Heart left ventricle (tissue), 16 donors: ENCODE measurements at places on chromosomes 3 and 15.

- no peak for DNase-seq
Observed at GRCh38 chr15:74631408-74631807, 15.8 kb downstream of the CLK3 start.

- no peak for DNase-seq
Observed at GRCh38 chr3:150602426-150603152, 532 bp upstream of the SELENOT start.

DNA sequence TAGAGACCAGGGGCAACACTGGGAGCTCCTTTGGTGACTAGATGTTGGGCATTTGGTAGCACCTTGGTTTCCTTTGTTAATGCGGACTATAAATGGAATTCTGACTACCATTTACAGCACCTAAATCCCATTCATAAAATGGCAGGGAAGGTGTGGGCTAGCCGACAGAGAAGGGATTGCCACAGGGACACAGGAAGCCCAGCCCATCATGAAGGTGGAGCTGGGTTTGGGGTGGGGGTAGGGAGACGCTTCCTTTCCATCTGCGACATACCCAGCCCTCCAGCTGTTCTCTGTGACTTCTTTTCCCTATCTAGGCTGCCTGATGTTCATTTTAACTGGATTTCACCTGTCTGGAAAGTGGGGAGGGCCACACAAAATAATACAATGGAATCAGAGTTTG, 21.0 kb downstream of the ABHD2 start:
- no peak for DNase-seq

- DNase-seq, result no peak
Observed at GRCh38 chr3:44050101-44050500, 191.6 kb upstream of the TOPAZ1 start.

- DNase-seq, result peak; percentile 93
Observed at GRCh38 chr3:194486540-194487288, at the start of gene ATP13A3. Gene ATP13A3, minus strand, starts transcription at chr3:194487002. Its CDS starts 24,812 bp downstream, at chr3:194462190.

GRCh38 chr3:56491566-56491965, 23.3 kb upstream of the ERC2 start:
- DNase-seq, result no peak

GRCh38 chr3:144754076-144754783, 782.6 kb downstream of the DIPK2A start:
- no peak for DNase-seq

GRCh38 chr3:123374016-123374415, 74.9 kb downstream of the ADCY5 start:
- no peak for DNase-seq

DNA sequence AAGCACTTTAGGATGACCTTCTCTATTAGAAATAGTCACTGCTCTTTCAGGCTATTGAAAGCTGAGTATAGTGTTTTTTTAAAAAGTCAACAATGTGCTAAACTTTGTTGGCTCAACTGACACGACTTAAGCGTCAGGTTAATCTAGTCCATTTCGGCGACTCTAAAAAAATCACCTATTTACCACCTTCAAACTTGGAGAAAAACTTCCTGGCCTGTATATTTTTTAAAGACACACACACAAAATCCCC, 517.8 kb downstream of the FOXP1 start:
- DNase-seq, result no peak

DNA sequence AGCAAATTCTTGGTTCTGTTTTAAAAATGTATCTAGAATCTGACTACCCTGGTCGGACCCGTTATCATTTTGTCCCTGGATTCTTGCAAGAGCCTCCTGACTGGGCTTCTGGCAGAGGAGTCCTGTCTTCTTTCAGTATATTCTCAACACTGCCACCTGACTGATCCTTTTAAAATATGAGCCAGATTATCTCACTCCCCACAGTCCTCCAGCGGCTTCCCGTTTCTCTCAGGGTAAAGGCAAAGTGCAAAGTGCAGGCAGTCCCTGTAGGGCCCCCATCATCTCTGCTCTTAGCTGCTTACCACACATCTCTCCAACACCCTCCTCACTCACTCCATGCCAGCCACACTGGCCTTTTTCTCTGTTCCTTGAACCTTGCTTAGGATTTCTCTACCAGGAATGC, 28.4 kb downstream of the CRTC3 start:
- DNase-seq, result peak; percentile 49

DNA sequence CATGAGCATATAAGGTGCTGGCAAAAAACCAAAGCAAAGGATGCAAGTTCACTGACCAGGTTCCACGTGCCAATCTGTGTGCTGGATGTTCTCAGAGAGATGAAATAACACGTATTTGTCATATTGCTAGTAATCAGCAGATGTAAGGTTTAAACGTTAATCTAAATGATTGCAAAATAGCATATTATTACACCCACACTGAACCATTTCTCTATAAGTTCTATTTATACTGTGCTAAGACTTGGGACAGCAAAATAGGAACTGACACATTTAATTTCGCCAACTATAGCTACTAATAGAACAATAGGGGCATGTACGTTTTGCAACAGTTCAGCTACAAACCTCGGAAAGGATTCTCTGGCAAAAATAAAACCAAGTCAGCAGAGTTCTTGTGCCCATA, 350.3 kb upstream of the ZNF385D start:
- DNase-seq, result no peak

GRCh38 chr3:4507024-4507596, 14.0 kb downstream of the ITPR1 start:
- DNase-seq, result no peak

DNA sequence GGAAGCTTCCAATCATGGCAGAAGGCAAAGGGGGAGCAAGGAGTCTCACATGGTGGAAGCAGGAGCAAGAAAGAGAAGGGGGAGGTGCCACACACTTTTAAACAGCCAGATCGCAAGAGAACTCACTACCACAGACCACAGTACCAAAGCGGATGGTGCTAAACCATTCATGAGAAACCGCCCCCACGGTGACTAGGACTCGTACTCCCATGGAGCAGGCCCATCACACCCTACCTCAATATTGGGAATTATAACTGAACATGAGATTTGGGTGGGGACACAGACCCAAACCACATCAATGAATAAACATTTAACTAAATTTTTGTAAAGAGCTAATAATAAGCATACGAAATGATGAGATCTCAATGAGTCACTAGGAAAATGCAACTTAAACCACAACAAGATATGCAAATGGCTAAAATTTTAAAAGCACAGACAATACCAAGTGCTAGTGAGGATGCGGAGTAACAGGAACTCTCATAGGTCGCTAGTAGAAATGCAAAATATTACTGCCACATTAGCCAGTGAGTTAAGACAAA, 10.0 kb downstream of the MRPS25 start:
- no peak for DNase-seq

- no peak for DNase-seq
Observed at GRCh38 chr15:51126842-51127241, 32.1 kb upstream of the TNFAIP8L3 start.

DNA sequence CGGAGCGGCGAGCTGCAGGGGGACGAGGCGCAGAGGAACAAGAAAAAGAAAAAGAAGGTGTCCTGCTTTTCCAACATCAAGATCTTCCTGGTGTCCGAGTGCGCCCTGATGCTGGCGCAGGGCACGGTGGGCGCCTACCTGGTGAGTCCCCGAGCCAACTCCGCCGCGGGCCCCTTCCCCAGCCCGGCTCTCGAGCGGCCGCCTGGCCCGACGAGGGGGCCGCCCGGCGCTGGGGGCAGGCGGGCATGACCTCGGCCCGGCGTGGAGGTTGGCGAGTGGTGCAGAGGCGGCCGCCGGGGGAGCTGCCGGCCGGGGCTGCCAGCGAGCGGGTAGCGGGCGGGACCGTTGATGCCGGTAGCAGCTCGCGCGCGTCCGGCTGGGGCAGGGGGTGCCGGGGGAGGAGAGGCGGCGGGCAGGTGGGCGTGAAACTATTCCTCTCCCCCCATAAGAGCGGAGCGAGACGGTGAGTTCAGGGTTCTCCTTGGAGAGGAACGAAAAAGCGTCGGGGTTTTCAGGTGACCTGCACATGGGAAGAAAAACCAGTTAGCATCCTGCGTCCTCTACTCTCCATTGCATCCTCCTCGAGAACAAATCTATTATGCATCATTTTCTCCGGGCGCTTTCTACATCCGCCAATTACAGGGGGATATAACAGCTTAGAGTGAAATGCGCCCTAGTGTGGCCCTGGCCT, 585 bp downstream of the SLCO3A1 start:
- DNase-seq, result peak; percentile 86

- DNase-seq, result no peak
Observed at GRCh38 chr3:151330899-151331298, 1.6 kb upstream of the P2RY13 start.

- DNase-seq, result no peak
Observed at GRCh38 chr3:47003056-47003410, 23.6 kb downstream of the NBEAL2 start.

GRCh38 chr3:142930463-142930862, 33.0 kb downstream of the PAQR9 start:
- DNase-seq, result no peak

- no peak for DNase-seq
Observed at GRCh38 chr15:34275721-34276120, 50.9 kb downstream of the EMC4 start.
